ENCODE measurements at places on chromosomes 4 and X.

- DNase-seq = no peak
Observed at GRCh38 chr4:182562350-182562749, 319.1 kb downstream of the TENM3 start.

DNA sequence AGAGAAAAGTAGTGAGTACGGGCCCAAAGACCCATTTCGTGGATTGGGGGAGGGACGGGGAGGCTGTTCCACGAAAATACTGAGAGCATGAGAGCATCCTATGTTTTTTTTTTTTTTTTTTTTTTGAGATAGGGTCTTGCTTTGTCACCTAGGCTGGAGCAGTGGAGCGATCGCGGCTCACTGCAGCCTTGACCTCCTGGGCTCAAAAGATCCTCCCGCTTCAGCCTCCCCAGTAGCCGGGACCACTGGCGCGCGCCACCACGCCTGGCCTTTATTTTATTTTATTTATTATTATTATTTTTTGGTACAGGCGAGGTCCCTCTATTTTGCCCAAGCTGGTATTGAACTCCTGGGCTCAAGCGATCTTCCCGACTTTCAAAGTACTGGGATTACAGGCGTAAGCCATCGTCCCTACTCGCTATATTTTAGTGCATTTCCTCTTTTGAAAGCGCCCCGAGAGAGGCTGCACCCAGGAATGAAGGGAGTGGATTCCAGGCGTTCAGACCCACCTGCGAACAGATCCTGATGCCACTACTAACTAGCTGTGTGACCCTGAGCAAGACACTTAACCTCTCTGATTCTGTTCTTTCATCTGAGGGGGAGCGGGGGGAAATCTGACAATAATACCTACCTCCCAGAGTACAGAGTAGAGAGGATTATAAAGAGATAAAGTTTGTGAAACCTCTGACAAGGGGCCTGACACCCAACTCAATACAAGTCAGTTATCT, 5.4 kb upstream of the MSX1 start:
- no peak for DNase-seq

GRCh38 chrX:136030303-136031191, 45.3 kb downstream of the SLC9A6 start:
- DNase-seq = peak; percentile 80

DNA sequence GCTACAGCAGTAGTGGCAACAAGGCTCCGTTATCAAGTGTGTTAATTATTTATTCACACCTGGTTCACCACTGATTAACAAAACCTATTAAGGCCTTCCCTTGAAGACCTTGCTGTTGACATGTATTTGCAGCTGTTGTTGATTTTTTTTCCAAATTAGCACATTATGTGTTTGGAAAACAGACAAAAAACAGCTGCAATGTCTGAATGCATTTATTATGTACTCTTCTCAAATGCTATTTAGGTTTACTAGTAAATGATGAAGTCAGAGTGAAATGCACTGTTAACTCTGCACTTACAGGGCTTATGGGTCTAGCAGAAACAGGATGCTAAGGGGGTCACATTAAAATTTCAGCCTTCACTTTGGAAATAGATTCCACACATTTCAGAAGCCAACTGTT, 99.5 kb upstream of the PCDH7 start:
- no peak for DNase-seq

GRCh38 chr4:159685340-159686092, 582.6 kb downstream of the RAPGEF2 start:
- DNase-seq = no peak

DNA sequence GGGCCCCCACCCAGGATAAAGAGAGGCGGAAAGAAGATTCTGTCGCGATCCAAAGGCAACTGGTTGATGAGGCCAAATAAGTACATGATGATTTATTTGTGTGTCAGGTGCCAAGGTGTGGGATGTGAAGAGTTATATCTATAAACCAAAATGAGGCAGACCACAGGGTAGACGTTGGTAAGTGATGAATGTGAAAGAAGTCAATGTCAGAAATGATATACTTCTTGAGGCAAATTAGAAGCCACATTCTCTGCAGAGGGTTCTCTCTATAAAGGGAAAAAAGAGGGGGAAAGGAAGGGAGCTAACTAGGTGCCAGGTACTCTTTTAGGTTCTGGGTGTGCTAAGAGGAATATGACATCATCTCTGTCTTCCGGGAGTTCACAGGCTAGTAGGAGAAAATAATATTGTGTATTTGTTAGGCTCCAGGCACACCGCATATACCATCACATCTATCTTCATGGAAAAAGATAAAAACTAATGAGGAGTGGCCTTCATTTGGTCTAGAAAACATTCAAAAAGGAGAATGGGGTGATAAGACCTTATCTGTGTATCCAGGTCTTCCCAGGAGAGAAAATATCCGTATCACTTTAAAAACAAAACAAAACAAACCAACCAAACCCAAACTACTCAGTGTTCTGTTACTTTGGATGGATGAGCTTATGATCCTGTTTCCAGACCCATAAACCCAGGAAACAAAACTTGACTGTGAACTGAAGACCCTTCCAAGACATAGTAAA, 4.8 kb upstream of the SH2D1A start:
- DNase-seq = no peak

DNA sequence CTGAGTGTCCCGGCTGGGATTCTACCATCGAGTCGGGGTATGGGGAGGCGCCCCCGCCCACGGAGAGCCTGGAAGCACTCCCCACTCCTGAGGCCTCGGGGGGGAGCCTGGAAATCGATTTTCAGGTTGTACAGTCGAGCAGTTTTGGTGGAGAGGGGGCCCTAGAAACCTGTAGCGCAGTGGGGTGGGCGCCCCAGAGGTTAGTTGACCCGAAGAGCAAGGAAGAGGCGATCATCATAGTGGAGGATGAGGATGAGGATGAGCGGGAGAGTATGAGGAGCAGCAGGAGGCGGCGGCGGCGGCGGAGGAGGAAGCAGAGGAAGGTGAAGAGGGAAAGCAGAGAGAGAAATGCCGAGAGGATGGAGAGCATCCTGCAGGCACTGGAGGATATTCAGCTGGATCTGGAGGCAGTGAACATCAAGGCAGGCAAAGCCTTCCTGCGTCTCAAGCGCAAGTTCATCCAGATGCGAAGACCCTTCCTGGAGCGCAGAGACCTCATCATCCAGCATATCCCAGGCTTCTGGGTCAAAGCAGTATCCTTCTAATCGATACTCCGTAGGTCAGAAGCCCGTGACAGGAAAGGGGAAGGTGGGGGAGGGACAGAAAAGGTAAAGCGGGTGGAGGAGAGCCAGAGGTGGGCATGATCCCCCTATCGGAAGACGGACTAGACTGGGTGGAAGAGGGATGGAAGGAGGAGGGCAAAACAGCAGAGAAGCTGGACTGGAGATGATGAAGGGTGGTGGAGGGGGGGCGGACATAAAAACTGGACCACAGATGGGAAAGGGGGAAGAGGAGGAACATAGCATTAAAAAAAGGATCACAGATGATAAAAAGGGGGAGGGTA, 828 bp downstream of the TSPYL2 start:
- DNase-seq = no peak

GRCh38 chrX:41033299-41033698, 51.9 kb upstream of the USP9X start:
- no peak for DNase-seq

GRCh38 chr4:40916880-40917279, 167.1 kb downstream of the NSUN7 start:
- DNase-seq = no peak

DNA sequence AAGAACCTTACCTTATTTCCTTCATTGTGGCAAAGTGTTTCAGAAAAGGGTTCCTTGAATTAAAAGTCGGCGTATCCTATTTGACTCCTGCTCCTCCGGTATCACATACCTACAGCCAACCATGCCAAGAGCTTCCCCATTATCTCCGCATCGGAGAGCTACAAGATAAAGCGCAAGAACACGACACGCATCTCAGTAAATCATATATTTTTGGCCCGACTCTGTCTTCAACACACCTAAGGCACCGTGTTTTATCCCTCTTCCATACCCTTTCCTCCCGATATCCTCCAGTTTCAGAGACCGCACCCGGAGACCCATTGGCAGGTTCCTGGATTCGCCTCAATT, 497 bp upstream of the THAP9 start:
- DNase-seq = no peak

- peak; percentile 67 for DNase-seq
Observed at GRCh38 chr4:7630568-7631287, 196.0 kb upstream of the PSAPL1 start.
